ENCODE measurements at places on chromosomes 4 and X.

- no peak for DNase-seq
These were observed 27.9 kb upstream of the NFXL1 start for GRCh38 chr4:47942081-47942819.

GRCh38 chrX:15946783-15947580 lies 92.4 kb upstream of the AP1S2 start:
- no peak for DNase-seq

GRCh38 chrX:150165776-150166610 lies 197.1 kb upstream of the MAMLD1 start:
- DNase-seq = no peak

DNA sequence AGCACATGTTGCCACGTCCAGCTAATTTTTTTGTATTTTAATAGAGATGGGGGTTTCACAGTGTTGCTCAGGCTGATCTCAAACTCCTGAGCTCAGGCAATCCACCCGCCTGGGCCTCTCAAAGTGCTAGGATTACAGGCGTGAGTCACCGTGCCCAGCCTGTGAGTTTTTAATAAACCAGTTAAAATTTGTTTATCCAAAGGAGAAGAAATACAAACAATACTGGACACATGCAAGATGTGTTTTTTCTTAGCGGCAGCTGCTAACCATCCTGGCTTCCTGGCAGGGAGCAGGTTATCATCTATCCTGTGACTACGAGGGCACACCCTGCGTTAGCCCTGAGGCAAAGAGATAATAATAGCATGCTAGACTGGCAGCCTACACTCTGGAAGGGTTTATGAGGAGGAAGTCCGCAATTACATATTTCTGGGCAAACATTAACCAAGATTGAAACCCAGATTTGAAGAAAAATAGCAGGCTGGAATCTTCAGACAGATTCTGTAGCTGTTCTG lies 191.4 kb downstream of the SPRY1 start:
- no peak for DNase-seq

GRCh38 chrX:95823796-95824195 lies 860.8 kb upstream of the DIAPH2 start:
- no peak for DNase-seq

DNA sequence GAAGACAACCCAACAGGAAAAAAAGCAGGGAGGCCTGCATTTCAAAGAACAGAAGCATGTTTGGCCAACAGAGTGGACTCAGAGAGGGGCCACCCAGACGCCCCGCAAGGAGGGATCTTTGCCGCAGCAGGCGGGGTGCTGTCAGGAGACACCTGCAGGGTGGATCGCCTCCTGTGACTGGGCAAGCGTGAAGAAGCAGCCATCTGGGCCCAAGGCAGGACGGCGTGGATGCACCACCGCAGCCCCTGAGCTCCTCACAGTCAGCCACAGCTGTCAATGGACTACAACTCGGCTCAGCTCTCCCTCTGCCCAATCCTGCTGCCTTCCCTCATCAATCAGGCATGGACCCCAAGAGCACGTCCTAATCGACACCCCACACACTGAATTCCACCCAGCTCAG lies 32.0 kb upstream of the MAN2B2 start:
- no peak for DNase-seq

- DNase-seq = no peak
These were observed 165.1 kb upstream of the PPARGC1A start for GRCh38 chr4:24054910-24055309.

DNA sequence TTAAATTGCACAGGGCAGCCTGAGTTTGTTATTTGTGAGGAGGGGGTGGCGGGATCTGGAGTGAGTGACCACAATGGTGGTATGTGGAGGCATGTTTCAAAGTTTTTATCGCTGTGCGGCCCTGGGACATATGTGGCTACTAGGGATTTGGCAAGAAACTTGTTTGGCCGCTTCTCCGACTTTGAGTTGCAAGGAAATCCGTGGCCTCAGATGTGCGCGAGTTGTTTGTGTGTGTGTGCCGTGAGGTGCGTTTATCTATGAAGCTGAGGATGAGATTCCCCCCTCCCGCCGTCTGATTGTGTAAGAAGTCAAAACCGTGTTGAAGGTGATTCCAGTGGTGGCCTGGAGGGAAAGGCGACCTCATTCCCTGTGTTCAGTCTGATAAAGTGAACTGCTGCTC lies 1.4 kb downstream of the JADE3 start:
- DNase-seq = no peak

GRCh38 chr4:154614306-154614705 lies 1.9 kb upstream of the FGG start:
- no peak for DNase-seq

DNA sequence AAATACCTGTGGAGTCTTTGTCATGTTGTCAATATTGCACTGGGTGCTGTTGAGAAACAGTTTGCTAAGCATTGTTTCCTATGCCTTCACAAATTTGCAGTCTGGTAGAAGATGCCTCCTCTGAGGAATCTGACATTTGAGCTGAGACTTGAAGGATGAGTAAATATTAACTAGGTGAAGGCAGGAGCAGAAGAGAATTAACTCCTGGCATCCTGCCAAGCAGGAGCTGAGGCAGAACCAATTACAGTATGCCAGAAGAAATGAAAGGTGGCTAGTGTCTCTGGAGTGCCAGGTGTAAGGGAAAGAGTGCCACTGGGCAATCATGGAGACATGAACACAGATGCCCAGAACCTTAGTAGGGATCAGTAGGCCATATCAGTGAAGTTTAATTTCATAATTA lies 1778.2 kb upstream of the PCDH10 start:
- no peak for DNase-seq

DNA sequence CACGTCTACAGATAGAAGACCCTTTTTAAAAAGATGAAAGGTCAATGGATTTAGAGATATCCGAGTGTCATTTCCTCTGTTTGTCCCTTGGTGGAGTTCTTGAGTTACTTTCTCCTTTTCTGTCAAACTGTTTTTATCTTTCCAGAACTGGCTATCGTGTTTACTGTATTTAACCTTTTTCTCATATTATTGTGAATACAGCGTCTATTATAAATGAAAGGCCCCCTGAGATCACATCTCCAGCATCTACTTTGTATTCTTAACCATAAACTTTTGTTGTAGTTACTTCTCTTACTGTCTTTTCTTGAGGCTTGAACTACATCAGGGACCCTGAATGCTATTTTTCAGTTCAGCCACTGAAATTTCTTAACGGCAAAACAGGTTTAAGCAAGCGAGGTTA lies 4.0 kb upstream of the PCDH7 start:
- DNase-seq = no peak

DNA sequence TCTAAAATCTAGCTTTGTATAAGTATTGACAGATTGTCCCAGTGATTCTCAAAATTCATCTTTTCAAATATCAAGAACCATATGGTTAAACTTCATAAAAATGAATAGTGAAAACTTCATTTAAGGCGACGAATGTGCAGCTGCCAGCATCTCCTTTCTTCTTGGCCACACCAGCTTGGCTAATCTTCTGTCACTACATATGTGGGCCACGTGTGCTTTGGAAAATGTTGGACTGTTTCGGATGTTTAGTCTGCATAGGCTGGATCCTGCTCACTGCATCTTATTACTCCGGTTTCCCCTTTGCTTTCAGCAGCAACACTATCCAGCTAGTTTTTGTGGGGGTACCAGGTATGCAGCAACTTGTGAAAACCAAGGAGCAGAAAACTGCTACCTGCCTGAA lies 221.9 kb downstream of the BMPR1B start:
- DNase-seq = no peak

GRCh38 chr4:10063544-10064300 lies 42.4 kb upstream of the SLC2A9 start:
- DNase-seq = no peak

GRCh38 chrX:48761674-48762471 lies at the start of gene GLOD5:
Gene GLOD5, plus strand, starts transcription at chrX:48761747. Its CDS starts 44 bp downstream, at chrX:48761791.
- no peak for DNase-seq

DNA sequence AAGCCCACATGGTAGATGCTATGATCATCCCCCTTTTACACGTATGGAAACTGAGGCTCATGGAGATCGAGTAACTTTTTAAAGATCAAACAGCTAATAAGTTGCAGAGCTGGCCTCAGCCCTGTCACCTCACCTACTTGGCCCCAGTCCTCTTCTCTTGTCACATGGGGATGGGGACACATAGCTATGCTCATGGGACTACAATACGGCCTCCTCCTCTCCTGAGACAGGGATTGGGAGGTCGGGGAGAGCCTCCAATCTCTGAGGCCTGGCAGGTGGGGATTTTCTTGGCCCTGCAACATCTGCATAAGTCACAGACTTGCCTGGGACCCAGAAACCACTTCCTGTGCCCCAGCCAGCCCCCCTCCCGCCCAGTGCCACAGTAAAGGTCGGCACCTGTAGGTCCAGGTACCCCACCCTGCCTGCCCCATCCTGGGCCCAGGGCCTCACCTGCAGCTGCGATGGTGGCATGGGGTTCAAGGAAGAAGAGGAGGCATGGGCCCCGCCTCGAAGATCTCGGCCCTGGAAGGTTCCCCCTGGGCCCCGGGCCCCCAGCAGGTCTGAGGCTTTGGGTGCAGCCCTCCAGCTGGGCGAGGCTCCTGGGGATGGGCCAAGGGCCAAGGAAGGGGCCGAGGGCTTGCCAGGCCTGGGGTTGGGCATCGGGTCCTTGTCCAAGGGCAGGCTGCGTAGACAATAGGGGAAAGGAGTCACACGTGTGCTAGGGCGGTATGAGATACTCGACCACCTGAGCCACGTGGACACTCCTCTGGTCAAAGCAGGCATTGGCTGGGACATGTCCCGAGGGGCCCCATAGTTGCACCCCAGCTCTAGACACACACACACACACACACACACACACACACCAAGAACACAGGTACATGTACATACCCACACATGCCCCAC lies 6.4 kb downstream of the FOXP3 start:
- no peak for DNase-seq

- DNase-seq = no peak
These were observed 1.9 kb upstream of the PPP3CA start for GRCh38 chr4:101348995-101349800.

GRCh38 chr4:78558410-78558809 lies 6.8 kb downstream of the ANXA3 start:
- no peak for DNase-seq

DNA sequence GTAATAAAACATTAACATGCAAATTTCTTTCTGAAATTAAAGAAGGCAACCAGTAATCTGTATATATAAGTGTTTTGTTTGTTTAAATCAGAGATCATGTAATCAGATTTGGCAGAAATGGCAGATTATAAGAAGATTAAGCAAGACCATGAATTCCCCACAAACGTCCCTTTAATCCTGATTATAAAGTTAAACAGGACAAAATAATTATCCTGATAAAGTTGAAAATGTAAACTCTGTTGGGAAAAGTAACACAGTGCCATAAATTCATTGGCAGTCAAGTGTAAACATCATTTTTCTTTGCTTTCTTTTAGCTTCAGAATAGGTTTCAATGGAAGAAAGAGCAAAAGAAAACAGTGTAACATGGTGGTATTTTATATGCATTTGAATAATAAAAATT lies 256.3 kb downstream of the KCNIP4 start:
- DNase-seq = no peak

GRCh38 chrX:37083880-37084279 lies 75.7 kb downstream of the FAM47C start:
- no peak for DNase-seq

Measured in stimulated activated CD8-positive, alpha-beta memory T cell treated with anti-CD3 and anti-CD28 coated beads, Interleukin-7, amount 100 ng/mL, for 48 hours (primary cell).